Heart left ventricle (tissue), 16 donors: ENCODE measurements at places on chromosomes 5 and 9. TPM values are rescaled to one million over a fixed set of nuclear protein-coding genes. Genes with fewer than 3 reads are reported as not detected.

The CER1 gene
- total RNA-seq = not detected

The MLANA gene
- not detected for total RNA-seq

The HMGCR gene
- 8.9 TPM for total RNA-seq

The NPR3 gene
- 104 TPM for total RNA-seq

DNA sequence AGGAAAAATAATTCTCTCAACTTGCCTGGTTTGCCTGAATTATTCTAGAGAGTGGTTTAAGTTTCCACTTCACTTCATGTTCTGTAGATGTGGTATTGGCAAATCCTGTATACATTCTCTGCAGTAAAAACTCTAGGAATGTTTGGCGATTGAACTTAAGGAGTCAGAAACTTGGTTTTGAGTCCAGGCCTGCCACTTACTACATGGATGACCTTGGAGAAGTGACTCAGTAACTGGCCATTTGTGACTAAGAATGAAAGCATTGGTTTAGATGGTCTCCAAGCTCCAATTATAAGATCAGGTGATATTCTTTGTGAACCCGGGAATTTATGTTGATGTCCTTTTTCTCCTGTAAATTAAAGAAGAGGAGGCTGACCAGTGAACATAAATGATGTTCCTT, 233.8 kb downstream of the GAS1 start:
- no peak for DNase-seq

- no peak for DNase-seq
These were observed 84.2 kb downstream of the THBS4 start for GRCh38 chr5:80119372-80119771.
